Mammary epithelial cell (primary cell): ENCODE measurements at places on chromosomes 2 and 18.
A peak's percentile ranks its signal among the peaks of the same experiment; 100 is the strongest.

GRCh38 chr2:210429403-210430137, 47.0 kb downstream of the LANCL1 start:
- DNase-seq: no peak

DNA sequence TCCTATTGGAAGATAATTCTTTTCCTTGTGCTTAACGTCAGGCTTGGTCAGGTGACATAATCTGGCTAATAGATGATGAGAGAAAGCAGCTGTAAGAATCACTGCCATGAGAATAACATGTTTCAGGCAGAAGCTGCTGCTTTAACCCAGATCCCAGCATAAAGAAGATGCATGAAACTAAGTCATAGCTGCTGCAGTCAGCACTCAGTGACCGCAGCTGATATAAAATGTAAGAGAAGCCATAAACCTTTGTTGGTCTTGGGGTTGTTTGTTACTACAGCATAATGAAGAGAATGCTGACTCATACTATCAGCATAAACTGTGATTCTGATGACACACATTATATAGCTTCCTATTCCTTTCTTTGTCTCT, 274.3 kb upstream of the TRIB2 start:
- DNase-seq: no peak

DNA sequence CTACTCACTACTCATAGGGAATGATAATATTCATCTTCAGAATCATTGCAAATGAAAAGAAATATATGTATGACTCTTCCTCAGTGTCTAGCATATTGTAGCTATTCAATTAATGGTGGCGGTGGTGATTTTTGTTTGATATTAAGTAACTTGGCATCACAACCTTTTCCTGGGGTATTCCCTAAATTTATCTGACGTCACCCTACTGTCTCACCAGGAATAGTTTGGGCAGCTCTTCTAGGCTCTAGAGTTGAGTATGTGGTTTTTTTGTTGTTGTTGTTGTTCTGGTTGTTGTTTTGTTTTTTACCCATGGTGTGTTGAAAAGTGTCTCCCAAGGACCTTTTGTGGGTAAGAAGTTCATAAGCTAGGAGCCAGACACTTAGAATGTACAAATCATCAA, 1320.3 kb upstream of the LRRTM1 start:
- no peak for DNase-seq

- DNase-seq: no peak
Measured at GRCh38 chr2:169005994-169006393, 25.1 kb downstream of the ABCB11 start.

DNA sequence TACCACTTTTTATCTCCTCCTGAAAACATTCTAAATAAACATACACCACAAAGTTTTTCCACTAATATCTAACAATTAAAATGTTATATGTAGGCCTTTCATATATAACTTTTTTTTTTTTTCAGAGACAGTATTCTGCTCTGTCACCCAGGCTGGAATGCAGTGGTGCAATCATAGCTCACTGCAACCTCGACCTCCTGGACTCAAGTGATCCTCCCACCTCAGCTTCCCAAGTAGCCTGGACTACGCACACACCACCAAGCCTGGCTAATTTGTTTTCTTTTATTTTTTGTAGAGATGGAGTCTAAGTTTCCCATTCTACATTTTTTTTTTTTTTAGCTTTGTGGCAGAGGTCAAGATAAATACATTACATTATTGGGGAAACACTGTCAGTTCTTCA, 1612.6 kb upstream of the NXPH2 start:
- no peak for DNase-seq

DNA sequence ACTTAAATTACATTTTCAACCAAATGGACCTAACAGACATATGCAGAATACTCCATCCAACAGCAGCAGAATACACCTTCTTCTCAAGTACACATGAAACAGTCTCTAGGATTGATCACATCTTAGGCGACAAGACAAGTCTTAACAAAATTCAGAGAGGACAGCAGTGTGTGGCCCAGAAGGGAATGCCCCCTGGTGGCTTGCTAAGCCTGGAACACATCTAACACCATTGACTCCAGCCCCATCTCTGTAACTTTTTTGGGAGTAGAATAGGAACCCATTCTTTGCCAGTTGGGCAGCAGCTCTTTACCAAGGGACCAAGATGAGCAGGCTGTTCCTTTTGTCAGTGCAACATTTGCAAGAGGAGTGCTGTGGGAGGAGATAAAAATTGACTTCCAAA, 249.9 kb downstream of the PLCL1 start:
- peak; percentile 3 for DNase-seq

DNA sequence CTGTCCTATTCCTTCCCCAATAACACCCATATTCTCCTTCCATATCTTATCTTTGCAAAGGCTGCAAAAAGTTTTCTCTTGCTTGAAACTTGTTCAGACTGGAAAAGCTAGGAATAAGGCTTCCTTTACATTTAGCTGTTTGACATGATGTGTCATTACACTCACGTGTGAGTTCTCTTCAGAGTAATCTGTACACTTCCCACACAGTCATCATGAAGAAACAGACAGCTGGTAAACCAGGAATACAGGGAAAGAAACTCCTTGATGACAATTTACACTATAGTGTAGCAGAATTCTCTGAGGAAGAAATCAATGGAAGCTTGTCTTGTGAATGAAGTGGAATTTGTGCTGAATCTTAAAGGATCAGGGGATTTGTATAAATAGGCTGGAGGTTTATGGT, 628.6 kb upstream of the CDH2 start:
- peak; percentile 33 for DNase-seq

- peak; percentile 7 for DNase-seq
Measured at GRCh38 chr2:236286873-236287545, 22.8 kb upstream of the ASB18 start.

GRCh38 chr2:241329669-241330615, 14.2 kb downstream of the SEPTIN2 start:
- peak; percentile 58 for DNase-seq

DNA sequence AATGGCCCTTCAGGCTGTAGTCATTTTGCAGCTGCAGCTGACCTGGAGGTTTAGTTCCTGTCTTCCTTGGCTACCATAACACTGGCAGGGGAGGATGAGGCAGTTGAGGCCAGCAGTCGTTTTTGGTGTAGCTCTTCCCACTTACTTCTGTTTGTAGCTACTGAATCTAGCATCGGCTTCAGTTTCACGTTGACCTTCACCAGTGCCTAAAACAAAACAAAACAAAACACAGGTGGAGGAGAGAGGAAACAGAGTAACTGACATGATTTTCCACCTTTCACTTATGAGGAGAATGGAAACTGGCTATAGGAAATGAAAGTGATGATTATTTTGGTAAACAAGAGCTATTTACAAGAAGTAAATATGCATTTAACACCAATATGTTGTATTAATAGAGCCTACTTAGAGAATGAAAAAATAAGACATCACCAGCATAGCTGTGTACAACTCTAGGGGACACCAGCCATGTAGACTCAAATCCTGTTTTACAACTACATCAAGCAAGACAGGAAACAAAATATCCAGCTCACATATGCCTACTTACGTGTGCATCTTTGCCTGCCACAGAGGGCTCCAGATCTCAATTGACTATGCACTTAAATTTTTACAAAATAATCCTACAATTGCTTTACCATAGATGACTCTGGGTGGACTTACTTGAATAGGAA, 236.9 kb downstream of the AGPS start:
- DNase-seq: no peak

- no peak for DNase-seq
Measured at GRCh38 chr2:64352292-64352691, 101.7 kb upstream of the LGALSL start.

DNA sequence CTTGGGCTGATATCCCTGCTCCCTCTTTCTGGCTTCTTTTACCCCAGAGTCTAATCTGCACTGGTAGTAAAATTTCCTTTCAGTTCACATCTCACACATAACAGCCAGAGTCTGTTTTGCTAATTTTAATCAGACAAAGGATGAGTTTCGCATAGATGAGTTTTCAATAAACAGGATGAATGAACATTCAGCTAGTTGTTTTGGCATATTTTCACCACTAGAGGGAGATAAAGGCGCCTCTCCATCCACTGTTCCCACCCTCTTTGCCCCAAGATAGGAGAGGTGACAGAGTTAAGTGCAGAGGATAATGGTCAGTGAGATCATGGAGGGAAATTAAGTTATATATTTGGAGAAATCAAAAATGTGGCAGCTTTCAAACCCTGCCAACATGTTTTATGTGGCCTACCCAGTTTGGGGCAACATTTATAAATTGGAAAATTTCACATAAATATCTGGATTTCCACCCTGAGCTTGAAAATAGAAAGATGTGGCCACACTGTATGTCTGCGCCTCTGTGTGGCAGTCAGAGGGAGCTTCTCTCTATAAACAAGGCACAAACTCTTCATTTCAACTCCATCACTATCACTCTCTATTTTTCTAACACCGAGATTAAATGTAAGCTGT, 48.5 kb upstream of the DTNA start:
- DNase-seq: peak; percentile 39

GRCh38 chr2:222797261-222797660, 63.6 kb upstream of the ACSL3 start:
- DNase-seq: no peak

DNA sequence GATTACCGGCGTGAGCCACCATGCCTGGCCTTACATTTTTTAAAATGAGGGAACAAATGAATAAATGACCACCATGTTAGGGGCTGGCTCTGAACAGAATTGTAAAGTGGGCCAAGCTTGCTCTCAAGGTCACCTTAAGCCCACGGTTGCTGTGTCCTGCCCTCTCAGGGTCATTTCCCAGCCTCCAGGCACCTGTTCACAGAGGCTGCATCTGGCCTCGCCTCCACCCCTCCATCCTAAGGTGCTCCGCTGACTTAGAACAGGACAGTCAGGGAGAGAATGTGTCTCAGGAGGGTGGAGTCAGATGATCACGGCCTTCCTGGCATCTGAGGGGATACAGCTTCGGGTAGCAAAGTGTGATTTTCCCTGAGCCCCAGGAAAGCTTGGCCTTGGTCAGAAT, 7.3 kb downstream of the SFTPB start:
- no peak for DNase-seq

DNA sequence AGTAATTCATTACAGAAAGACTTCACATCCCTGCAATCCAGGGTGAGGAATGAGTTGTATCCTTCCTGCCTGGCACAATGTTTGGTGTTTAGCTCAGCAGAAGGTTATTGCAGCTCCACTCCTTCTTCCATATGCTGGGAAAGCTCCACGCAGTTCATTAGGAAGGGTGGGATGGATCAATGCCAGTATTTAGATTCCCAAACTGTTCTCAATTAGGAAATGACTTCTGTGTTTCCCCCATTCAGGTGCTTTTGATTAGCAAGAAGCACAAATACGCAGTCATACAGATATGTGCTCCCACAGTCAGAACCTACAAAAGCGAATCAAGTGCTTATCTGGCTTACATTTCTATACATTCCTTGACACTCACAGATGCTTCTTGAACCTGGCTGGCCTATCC, 340.6 kb downstream of the NYAP2 start:
- DNase-seq: no peak

DNA sequence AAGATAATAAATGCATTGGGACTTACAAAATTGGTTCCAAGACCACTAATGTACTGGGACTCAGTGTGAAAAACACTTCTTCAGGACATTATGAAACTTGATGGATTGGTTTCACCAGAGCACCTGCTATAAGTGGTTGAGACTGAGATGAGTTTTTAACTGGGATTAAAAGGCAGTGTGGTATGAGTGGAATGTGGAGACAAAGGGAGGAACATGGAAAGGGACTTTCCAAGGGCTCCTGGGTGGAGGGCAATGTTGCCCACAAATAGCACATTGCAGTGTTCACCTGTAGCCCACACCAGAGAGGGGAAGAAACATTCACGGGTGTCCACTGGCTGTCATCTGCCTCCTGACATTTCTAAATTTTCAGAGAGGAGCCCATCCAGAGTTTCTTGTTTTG, 253.3 kb upstream of the TANK start:
- peak; percentile 11 for DNase-seq

- DNase-seq: no peak
Measured at GRCh38 chr2:101960819-101961337, 30.9 kb upstream of the IL1R2 start.

DNA sequence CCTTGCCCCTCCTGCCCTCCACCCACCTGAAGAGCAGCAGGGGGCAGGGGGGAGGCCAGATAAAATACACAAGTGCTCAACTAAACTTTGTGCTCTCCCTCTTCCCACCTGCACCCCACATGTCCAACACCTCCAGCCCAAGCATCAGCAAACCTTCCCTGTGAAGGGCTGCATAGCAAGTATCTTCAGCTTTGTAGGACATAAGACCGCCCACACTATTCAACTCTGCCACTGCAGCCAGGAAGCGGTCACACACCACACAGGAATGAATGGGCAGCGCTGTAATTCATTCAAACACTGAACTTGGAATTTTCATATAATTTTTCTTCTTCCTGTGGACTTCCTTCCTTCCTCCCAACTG, 27.5 kb downstream of the TFCP2L1 start:
- DNase-seq: peak; percentile 21

DNA sequence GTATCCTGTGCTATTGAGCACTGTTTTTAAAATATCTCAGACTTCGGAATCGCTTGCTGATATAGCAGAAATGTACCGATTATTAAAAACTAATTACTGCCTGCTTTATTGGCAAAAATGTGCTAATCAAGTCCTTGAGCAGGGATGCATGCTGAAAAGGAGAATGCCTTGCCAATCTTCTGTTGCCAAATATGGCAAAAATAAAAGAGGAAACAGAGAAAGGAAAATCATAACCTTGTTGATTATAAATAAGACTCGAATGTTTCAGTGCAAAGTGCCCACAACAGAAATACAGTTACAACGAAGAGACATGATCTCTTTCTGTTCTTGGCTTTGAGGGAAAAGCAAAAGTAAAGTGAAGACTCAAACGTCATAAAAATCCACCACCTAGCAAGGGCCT, 248.5 kb downstream of the TMEM182 start:
- DNase-seq: no peak

DNA sequence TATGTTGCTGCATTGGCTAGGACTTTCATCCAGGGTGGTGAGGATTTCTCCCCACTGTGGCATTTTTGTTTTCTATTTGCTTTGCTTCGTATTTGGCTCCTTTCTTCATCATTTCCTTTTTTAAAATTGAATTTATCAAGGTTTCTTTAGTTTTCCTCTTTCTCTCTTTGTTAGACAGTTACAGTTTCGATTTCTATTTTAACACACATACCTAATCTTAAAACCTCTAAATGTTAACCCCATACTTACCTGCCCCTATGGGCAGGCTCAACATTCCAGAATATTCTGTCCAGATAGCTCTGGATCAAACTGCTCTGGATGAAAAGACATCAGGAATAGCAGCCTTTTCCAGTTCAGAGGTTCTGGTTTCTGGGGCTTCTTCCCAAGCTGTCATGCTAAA, 49.2 kb downstream of the DIPK1C start:
- no peak for DNase-seq

- DNase-seq: no peak
Measured at GRCh38 chr2:13255485-13255884, 538.7 kb downstream of the TRIB2 start.

GRCh38 chr2:71798266-71799012, 345.1 kb downstream of the DYSF start:
- peak; percentile 22 for DNase-seq
